H9 (cell line): ENCODE measurements at places on chromosomes 1 and 21.

DNA sequence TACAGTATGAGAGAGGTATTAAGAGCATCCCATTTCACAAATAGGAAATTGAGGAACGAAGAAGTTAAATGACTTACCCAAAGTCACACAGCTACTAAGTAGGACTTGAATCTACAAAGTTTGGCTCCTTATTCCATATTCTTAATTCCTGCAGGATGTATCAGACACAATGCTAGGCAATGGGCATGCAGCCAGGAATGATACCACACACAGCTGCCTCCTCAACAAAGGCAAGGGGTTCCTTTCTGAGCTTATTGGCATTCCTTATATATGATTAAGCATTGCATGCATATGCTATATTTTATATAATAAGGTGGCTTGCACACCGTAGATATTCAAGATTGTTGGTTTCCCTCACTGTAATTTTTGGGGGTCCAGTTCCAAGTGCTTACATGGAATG, 34.2 kb upstream of the JUN start:
- DNase-seq = no peak

DNA sequence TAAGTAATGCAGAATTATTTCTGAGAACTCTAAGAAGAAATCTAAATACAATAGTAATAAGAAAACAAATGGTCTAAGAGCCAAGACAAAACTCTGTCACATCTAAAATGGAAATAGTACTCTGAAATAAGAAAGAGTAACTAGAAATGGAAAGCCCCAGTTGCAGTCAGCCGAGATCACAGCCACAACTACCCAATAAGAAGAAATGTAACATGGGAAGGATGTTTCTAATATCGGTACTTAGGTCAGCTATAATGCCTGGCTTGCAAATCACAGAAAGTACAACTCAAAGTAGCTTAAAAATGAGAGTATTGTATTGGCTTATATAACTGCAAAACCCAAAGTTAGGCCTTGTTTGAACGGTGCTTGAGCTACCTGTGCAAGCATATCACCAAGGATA, 58.6 kb upstream of the USP25 start:
- DNase-seq = no peak

- no peak for DNase-seq
Measured at GRCh38 chr1:46580140-46580903, 23.7 kb downstream of the MKNK1 start.

DNA sequence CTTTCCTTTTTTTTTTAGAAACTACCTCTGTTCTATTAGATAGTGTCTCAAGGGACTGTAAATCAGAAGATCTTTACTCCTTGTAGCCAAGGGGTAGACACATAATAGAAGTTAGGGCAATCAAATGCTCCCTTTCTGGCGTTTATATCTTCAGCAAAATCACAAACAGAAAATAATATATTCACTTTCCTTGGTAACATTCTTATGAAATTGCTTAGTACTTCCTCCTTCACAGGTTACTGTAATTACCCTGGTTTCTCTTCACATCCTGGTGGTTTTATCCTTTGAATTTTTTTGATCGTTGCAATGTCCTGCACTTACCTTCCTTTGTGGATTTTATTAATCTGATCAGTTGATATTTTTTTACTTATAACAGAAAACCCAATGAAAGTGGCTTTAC, 1064.9 kb downstream of the NCAM2 start:
- DNase-seq = no peak

DNA sequence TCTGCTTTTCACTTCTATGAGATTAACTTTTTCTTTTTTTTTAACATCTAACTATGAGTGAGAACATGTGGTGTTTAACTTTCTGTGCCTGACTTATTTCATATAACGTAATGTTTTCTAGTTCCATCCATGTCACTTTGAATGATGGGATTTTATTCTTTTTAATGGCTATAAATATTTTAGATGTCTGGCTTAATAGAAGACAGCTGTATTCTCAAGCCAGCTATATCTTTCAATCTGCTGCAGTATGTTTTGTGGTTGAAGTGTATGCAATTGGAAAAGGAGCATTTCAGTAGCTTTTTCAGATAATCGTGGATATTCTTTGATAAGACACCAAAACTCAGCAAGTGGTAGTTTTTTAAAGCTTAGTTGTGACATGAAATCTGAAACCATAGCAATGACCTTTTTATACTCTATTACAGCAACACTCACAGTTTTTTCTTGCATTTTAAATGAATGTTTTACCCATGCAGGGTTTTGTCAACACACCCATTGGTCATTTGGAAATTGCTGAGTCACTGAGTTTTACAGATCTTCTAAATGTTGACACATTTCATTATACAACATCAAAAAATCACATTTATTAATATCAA, 5.7 kb upstream of the SVBP start:
- no peak for DNase-seq

DNA sequence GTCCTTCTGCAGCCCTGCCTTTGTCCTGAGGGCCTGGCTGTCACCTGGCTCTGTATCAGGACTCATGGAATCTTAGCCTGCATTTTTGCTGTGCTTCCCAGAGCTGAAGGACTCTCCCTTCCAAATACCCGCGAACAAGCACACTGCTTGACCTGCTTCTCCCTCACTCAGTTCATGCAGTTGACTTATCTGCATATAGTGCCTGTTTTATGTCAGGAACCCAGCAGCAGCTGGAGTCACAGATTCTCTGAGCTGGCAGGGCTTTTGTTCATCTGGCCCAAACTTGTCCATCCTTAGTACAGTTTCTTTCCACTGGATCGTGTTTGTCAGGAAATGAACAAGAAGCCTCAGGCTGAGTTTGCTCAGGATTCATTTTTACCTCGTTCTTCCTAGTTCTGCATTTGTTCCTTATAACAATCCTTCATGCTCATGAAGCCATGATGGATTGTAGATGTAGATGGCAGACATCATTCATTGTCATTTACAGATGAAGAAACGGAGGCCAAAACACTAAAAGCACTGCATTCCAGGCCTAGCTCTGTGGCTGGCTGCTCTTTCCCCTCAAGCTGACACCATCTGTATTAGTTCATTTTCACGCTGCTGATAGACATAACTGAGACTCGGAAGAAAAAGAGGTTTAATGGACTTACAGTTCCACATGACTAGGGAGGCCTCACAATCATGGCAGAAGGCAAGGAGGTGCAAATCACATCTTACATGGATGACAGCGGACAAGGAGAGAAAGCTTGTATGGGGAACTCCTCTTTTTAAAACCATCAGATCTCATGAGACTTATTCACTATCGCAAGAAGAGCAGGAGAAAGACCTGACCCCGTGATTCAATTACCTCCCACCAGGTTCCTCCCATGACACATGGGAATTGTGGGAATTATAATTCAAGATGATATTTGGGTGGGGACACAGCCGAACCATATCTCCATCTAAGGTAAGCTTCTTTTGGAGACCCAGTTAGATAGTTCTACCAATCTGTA, 150.9 kb downstream of the HIVEP3 start:
- no peak for DNase-seq

DNA sequence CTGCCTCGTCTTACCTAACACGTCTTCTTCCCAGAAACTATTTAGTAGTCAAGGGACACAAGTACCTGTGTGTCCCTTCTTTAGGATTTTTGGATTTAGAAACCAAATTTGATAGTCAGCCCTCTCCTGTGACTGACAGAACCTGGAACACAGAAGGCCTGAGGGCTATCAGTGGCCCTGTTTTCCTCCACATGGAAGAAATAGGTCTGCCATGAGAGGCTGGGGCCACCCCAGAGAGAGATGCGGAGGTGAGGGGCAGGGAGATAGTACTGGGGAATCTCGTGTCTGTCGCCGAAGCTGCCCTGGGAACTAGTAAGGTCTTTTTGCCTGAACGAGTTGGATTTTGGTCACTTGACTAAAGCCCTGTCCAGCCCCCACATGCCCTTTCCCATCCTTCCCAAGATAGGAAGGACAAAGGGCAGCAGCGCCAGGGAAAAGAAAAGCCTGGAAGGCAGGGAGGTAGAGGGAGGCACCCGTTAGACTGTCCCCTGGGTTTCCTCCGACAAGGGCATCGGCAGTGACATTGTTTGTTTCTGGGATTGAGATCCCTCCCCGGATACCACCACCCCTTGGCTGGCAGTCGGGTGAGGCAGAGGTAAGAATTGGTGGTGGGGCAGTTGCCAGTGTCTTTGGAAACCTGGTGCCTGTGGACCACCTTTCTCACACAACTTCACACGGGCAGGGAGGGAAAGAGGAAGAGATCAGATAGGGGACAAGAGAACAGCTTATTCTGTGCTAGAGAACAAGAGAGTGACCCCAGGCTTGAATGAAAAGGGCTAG, 19.8 kb downstream of the SMIM12 start:
- DNase-seq = peak; percentile 10

DNA sequence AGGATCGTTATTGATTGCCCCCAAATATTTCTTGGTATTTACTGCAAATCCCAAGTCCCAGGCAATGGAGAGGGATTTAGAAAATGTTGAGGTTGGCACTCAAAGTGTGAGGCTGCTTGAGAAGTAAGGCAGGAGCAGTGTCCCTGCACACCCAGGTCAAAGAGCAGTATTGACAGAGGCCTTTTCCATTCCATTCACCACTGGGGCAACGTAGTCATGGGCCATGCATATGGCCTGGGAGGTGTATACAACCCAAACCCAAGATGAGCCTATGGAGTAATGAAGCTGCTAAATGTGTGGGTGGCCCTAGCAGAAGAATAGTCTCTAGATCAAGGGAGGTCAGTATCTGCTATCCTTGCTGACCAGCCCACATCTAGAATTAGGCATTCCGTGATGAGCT, 245.6 kb downstream of the FOXD2 start:
- DNase-seq = peak; percentile 0

DNA sequence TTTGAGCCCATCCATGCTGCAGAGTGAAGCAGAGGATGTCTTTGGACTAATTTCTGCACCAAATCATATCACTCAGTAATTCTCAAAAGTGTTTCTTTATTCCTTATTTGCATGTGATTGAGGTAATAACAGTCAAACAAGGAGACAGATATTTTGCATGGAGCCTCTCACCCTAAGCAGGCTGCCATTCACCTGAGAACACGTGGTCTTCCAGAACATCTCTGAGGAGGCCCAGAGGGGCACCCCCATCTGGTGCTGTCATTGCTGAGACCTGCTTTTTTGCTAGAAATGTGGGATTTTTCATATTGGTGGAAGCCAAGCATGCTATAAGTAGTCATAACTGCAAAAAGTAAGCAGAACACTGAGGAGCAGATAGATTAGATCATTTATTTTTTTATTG, 7.7 kb downstream of the SLC37A1 start:
- no peak for DNase-seq

DNA sequence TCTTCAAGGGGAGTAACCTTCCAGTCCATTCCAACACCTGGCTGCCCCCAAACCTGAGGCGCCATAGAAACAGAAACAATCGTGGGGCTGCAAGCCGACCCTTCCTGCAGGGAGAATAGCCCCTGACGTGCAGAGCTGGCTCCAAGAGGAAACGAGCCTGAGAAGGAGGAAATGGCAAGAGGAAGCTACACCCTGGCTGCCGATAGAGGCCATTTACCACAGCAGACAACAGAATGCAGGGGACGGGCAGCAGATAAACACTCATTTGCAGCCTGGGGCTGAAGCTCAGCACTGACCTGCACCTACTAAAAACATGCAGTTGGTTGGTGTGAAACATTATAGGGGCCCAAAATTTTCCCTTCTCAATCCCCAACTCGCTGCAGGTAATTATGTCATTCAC, 8.7 kb upstream of the TDRD10 start:
- peak; percentile 45 for DNase-seq

- no peak for DNase-seq
Measured at GRCh38 chr1:201781437-201781836, 47.5 kb upstream of the IPO9 start.

GRCh38 chr1:225596736-225597135, 56.2 kb downstream of the ENAH start:
- no peak for DNase-seq

GRCh38 chr1:116690849-116691406, 23.4 kb upstream of the IGSF3 start:
- no peak for DNase-seq

DNA sequence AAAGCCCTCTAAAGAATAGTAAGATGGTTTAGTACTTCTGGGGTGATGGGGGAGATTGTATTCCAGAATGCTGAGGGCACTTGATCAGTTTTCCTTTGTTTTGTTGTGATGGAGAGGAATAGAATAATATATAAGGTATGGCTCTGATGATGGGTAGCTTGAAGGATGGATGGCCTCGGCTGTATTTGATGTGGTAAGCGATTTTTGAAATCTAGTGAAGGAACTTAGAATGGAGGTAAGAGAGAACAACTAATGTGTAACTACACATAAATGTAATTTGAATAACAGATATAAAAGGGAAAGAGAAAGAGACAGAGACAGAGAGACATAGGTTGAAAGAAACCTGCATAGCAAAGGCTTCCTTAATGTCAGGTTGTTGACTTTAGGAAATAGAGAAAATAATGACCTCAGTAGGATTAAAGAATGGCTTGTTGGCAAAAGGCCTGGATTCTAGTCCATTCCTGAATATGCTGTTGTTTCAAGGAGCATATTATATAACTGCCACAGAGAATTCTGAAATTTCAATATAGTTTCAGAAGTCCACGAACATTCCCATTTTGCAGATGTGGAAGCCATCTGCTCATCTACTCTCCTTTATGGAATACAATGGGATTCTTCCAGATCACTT, 58.7 kb downstream of the NIBAN1 start:
- DNase-seq = no peak

- DNase-seq = no peak
Measured at GRCh38 chr1:234479310-234479559, 256 bp upstream of the TARBP1 start.

DNA sequence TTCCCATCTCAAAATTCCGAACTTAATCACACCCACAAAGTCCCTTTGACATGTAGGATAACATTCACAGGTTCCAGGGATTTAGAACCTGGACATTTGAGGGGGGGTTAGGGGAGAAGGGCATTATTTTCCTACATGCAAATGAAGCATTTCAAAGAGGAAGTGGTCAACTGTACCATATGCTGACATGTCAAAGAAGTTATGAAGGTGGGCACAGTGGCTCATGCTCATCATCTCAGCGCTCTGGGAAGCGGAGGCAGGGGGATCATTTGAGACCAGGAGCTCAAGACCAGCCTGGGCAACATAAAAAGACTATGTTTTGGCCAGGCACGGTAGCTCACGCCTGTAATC, 35.7 kb downstream of the PTP4A2 start:
- DNase-seq = no peak

DNA sequence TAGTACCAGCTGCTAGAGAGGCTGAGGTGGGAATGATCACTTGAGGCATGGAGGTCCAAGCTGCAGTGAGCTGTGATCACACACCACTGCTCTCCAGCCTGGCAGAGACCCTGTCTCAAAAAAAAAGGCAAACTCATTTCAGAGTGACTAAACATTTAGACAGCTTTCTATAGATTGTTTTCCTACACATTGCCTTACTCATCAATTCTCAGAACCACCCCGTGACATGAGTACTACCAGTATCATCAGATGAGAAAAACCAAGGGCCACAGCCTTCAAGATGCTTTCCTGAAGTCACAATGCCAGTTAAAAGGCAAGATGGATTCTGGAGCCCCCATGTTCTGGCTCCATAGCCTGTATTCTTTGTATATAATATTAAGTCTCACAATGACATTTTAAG, 22.4 kb upstream of the SMPDL3B start:
- DNase-seq = no peak

DNA sequence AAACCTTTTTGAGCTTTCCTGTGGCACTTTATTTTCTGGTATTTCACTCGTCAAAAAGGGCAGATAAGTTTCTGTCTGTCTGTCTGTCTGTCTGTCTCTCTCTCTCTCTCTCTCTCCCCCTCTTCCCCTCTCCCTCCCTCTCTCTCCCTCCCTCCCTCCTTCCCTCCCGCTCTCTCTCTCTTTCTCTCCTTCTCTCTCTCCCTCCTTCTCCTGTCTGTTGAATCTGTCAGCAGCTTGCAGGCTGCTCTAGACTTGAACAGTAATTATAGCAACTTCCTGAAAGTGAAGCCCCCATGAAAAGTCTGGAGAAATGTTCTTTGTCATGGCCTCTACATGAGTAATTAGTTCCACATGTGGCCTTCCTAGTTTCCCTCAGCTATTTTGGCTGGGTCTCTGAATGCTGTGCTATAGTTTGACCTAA, 275.2 kb upstream of the C1orf105 start:
- no peak for DNase-seq
